Activated naive CD4-positive, alpha-beta T cell (primary cell): ENCODE measurements at places on chromosomes 3 and 15.

- DNase-seq: no peak
Measured at GRCh38 chr3:144102421-144102820, 130.8 kb downstream of the DIPK2A start.

DNA sequence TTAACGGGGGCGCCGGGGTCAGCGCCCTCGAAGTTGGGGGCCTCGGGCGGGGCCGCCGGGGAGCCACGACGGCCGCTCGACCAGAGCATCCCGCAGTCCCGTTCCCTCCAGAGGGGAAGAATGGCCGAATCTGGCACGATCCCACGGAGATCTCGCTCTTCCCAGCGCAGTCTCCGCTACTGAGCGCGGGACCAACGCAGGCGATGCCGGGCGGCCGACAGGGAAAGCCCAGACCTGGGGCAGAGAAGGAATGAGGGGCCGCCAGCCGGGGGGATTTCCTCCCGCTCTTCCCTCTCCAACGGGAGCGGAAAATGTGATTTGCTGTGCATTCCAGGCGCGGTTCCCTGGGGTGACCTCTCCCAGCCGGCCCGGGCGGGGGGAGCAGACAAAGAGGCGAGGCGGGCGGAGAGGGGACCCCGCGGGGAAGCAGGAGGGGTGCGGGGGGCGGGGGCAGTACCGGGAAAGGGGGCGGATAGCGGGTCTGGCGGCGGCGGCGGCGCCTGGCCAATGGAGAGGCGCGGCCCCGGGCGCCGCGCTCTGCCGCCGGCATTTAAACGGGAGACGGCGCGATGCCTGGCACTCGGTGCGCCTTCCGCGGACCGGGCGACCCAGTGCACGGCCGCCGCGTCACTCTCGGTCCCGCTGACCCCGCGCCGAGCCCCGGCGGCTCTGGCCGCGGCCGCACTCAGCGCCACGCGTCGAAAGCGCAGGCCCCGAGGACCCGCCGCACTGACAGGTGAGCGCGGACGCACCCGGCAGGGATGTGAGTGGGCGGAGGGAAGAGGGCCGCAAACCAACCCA, at the start of gene GREM1:
Gene GREM1 (plus strand): TSS at position 579 of the 801 bp plus-strand sequence. CDS start 12,687 bp downstream, outside the sequence.
- no peak for DNase-seq

DNA sequence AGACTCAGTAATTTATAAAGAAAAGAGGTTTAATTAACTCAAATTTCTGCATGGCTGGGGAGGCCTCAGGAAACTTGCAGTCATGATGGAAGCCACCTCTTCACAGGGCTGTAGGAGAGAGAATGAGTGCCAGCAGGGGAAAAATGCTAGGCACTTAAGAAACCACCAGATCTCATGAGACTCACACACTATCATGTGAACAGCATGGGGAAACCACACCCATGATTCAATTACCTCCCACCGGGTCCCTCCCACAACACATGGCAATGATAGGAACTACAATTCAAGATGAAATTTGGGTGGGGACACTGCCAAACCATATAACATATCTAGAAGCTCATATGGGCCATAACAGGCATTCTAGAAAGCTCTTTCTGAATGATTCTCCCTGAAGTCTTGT, 190.3 kb downstream of the WNT5A start:
- DNase-seq: no peak

DNA sequence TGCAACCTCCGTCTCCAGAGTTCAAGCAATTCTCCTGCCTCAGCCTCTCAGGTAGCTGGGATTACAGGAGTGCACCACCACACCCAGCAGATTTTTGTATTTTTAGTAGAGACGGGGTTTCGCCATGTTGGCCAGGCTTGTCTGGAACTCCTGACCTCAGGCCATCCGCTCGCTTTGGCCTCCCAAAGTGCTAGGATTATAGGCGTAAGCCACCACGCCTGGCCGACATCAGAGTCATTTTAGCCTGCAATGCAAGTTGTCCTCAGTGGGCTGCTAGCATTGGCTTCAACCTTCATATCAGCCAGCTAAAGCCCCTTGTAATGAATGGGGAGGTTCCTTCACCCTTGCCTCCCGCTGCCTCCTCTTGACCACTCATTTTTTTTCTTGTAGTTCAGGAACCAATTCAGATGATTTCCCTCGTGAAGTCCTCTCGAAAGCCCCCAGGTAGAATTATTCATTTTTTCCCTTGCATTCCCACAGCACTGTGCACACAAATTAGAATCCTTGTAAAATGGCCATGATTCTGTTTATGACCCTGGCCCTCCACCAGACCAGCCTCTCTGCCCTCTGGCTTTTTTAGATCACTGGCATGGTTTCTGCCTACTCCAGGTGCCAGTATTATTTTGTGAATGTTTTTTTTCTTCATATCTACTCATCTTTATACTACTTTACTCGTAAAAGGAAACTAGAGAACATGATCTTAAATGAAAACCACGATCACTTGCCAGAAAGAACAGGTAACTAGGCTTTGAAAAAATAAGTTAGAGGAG, 29.1 kb downstream of the FLNB start:
- no peak for DNase-seq

GRCh38 chr3:194139071-194139813, 3.3 kb downstream of the HES1 start:
- DNase-seq: no peak

DNA sequence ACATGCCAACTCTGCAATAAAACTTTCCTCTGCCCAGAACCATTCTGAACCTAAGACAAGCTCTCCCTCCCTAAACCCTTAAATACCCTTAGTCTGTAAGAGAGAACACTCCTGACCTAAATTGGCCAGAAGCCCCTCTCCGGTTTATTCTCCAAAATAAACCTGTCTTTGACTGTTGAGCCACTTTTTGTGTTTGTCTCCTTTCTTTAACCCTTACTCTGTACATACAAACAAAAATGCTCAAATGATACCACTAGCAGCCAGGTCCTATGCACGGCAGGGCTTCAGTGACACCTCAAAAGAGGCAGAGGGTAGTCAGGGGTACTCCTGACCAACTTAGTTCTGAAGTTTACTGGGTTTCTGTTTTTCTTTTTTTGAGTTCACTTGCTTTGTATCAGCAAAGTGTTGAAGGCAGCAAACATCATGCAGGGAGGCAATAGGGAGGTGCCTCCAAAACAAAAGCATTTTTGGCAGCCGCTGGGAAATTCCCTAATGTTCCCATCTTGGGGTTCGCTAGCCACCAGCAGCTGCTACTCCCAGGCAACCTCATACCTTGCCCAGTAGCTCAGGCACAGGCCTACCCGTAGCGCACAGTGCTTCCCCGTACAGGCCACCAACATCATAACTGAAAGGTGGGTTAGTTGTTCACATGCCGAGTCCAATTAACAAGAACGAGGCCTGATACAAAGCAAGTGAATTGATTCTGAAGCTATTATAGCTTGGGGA, 62.9 kb upstream of the GCNT3 start:
- DNase-seq: no peak

- DNase-seq: no peak
Measured at GRCh38 chr3:39420543-39420942, 14.0 kb downstream of the RPSA start.

- DNase-seq: no peak
Measured at GRCh38 chr3:4551051-4551711, 58.0 kb downstream of the ITPR1 start.

DNA sequence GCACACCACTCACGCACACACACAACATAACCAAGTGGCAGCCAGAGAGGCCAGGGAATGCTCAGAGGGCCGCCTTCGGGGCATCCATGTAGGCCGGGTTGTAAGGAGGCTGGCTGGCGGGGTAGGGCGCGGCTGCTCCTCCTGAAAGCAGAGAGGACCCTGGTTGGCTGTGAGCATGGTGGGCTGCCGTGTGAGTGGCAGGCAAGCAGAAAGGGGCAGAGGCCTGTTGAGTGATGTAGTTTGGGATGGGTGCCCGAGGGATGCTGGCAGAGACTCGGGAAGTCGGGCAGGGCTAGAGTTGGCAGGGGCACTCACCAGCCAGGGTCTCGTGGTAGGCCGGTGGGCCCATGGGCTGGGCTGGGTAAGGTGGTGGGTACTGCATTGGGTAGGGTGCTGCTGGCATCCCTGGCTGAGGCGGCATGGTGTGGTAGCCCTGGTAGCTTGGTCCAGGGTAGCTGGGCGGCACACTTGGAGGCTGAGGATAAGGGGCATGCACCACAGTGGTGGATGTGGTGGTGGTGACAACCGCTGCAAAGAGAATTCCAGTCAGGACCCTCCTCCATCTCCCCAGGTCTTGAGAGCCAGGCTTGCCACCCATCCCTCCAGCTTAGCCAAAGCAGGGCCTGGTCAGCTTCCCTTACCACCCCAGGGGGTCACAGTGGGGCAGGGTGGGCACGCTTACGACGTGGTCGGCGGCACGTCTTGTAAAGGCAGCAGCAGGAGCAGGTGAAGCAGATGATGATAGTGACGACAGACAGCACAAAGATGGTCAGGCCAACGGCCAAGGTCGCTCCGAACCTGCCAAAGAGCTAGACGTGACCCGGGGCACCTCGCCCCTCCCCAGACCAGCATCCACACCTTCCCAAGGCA, 22.7 kb downstream of the ATRIP start:
- no peak for DNase-seq

- DNase-seq: no peak
Measured at GRCh38 chr3:171364500-171364899, 95.7 kb downstream of the TNIK start.

- no peak for DNase-seq
Measured at GRCh38 chr3:25618028-25618427, 46.7 kb downstream of the TOP2B start.

DNA sequence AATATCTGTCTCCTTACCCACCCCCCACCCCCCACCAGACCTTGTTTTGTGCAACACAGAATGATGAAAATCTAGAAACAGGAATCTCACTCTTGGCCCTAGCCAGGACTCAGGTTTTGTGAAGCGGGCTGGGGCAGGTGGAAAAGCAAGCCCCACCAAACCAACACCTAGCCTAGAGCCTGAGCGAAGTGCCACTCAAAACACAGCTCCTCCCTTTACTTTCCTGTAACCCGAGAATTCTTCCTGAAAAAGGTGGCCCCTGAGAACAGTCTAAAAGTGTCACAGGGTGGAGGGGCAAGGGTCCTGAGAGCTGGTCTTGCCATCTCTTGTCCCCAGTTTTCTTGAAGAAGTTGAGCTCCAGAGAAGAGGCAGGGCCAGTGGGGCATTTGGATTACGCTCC, 17.4 kb upstream of the RPUSD3 start:
- no peak for DNase-seq

DNA sequence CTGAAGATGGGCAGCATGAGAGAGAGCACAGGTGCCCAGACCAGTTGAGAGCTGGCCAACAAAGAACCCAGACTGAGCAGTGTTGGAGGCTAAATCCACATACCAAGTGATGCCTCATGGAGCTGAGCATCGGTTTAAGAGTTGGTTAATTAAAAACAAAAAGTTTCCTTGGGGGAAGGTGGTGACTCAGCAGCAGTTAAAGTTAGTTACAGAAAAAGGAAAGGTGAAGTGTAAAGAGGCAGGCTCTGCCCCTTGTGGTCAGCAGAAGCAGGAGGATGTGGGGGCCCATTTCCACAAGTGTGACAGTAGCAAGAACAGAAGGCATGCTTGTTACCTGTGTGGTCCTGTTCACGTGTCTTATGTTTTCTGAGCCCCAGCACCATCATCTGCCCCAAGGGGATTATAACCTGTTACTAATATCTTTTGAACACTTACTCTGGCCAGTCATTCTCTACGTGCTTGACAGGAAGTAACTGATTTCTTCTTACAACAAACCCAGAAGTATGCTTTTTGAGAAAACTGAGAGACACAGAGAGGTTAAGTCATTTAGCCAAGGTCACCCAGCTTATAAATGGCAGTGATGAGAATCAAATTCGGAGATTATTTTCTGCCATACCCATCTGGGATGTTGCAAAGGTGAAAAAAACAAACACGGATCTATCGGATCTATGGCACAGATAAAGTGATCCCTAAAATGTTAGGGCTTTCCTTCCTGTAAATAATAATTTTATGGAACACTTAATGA, 91.0 kb downstream of the EPHB1 start:
- DNase-seq: no peak

DNA sequence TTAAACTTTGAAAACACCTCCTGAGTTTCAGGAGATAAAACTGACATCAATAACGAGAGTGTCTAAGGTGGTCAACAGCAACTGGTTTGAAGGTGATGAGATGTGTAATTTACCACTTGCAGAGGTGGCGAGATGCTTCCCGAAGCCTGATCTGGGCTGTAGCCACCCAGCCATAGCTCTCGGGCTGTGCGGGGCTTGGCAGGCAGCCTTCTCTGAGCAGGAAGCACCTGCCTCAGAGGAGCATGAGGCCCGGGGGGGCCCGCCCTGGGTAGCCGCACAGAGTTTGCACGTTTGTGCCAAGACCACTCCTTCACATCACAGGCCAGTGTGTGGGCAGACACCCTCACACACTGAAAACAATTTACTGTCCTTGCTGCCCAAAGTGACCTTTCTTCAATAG, 220.3 kb downstream of the CACNA2D3 start:
- DNase-seq: no peak

DNA sequence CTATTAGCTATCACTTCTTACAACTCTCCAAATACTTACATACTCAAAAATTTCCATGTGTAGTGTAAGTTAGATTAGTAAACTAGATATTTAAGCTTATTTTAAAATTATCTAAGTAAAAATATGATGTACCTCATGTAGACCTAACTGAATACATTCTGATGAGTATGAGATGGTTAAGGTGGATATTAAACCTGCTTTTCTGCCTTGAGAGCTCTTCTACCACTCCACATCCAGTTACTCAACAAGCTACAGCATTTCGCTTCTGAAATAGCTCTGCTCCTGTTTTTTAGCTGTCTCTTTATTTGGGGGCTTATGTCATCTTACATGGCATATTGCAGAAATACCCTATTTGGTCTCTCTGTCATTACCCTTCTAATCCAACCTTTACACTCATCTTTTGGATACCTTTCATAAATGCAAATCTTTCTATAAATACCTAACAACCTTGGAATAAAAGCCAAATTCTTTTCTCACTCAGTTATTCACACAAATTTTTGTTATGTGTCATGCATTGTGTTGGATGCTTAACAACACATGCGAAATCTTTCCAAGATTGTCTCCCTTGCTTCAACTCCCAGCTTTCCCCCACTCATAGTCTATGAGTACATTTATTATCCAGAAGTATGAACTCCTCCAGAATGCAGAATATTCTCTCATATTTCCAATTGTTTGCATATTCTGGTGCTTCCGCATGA, 92.0 kb downstream of the ALCAM start:
- DNase-seq: no peak

GRCh38 chr3:132720228-132720627, 2.0 kb downstream of the NPHP3 start:
- no peak for DNase-seq

DNA sequence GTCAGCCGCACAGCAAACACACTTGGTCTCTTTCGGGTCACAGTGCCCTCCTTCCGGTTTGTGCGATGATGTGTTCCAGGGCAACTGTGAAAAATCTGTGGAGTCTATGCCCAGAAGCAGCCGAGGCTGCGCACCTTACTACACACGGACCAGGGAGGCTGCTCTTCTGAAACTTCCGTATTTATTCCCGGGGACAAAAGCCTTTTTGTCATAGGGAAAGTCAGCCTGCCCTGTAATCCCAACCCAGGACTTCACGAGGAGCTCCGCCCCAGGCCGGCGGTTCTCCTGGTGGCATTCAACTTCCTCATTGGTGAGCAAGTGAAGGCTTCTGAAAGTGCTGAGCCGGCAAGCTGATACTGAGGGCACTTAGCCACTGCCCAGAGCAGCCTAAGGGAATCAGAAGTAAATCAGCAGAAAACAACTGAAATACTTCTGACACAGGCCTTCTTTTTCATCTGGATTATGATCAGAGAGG, 126.5 kb downstream of the FMN1 start:
- no peak for DNase-seq

- DNase-seq: no peak
Measured at GRCh38 chr15:40273428-40273827, 9.4 kb downstream of the ANKRD63 start.
